Hematopoietic multipotent progenitor cell treated with erythropoietin and hydrocortisone succinate and interleukin-3 and kit ligand, for 8 days (in vitro differentiated cells): ENCODE measurements at places on chromosomes 7 and 10.

- no peak for DNase-seq
Observed at GRCh38 chr7:157938211-157938610, 601.4 kb downstream of the DNAJB6 start.

DNA sequence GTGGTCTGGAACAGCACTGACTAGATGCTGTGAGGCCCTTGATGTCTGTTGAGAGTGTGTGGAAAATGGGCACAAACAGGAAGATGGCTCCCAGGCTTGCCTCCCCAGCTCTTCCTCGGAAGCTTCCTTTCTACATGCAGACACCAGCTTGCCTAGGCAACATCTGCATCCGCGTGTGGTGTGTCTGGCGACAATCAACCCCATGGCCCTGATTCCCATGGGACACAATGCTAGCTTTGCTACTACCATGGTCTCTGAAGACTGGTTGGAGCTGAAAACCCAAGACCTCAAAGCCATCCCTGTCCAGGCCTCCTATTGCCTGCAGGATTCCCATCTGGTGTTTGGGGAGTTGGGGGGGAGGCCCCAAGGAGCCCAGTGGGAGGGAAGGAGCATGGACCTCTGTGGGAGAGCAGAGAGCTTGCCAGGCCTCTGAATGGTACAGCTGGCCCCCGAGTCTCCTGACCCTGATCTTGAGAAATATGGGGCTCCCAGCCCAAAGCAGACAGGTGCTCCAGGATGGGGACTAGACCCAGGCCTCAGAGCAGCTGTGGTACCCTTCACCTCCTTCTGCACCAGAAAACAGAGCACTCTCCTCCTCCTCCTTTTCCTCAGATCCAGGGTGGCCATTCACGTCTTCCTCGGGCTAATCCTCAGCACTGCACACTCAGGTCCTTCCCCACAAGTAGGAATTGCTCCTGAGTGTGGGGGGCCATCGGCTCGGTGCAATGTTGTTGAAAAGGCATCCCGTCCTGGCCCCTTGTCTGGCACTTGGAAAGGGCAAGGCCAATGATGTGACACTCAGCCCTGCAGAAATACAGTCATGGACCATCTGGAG lies 57.6 kb downstream of the ARHGAP22 start:
- no peak for DNase-seq

DNA sequence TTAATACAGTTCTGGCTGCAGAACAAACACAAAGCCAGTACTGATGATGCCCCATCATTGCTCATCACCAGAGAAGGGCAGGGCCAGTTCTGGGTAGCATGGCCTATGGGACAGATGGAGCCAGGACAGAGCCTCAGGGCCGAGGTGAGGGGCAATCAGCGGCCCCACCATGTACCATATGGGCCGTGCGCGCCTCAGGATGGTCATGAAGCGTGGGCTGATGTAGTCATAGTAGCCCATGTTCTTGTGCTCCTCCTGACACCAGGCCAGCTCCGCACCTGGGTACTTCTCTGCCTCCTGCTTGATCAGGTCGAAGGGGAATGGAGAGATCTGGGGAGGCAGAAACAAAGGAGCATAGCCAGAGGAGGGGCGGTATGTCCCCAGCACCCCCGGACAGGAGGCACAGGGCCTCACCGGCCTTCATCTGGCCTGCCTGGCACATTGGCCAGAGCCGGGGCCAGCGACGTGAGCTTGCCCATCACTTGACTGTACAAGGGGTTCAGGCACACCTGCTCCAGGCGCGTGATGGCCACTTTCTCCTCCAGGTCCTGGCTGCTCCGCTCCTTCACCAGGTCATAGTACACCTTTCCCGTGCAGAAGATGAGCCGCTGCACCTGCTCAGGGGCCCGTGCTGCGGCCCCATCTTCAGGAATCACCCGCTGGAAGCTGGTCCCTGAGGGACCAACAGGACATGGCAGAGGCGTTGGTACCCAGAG lies 26.1 kb downstream of the OGDHL start:
- no peak for DNase-seq

GRCh38 chr10:47306387-47307210 lies 6.6 kb downstream of the GDF10 start:
- peak; percentile 91 for DNase-seq

- DNase-seq = no peak
Observed at GRCh38 chr10:128028508-128029289, 97.5 kb downstream of the MKI67 start.

GRCh38 chr7:76108540-76109233 lies 60.8 kb downstream of the MDH2 start:
- DNase-seq = no peak

GRCh38 chr10:133318494-133319127 lies 9.9 kb downstream of the ZNF511 start:
- peak; percentile 61 for DNase-seq

DNA sequence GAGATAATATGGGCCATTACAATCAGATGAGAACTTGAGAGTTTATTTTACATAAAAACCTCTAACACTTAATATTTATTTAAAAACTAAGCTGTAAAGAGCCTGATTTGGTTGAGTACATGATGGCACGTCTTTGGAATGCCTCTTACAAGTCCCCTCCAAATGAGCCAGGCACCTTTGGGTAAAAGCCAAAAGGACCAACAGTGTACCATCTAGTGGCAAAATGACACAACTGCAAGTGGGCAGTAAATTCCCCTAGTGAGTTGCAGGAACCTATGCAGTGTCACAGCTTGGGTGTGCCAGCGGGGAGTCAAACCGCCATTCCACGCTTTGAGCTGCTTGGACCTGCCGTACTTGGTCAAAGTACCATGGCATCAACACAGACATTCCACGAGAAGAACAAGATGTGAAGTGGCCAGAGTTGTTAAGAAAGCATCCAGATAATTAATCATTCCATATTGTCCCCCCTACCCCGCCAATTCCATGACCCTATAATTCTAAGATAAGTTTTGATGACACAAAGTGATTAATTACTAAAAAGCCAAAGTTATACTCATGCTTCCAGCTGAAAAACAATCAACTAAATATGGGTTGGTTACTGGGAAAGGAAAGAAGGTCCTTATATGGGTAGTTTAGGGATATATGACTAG lies 115.2 kb downstream of the SORBS1 start:
- peak; percentile 90 for DNase-seq

DNA sequence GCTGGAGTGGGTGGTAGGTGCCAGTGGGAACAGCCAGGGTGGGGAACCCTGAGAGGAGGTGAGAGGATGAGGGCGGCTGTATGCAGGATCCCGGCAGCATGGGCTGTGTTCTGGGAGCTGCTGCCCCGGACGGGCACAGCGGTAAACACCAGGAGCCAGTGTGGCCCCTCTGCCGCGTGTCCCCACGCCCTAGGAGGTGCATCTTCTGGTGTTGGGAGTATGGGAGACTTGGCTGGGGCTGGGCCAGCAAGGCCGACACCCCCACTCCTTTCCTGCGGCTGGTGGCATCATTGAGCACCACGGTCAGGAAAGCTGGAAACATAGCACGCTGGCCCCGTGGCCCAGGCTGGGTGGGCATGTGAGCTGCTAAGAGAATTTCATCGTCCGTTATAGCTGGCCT lies 24.4 kb upstream of the JAKMIP3 start:
- no peak for DNase-seq

GRCh38 chr7:1290026-1290678 lies 57.5 kb downstream of the UNCX start:
- DNase-seq = no peak

GRCh38 chr7:105353752-105354328 lies 34.9 kb downstream of the SRPK2 start:
- DNase-seq = peak; percentile 80

GRCh38 chr7:152683297-152683696 lies 7.4 kb upstream of the XRCC2 start:
- DNase-seq = no peak

GRCh38 chr10:92691591-92692079 lies 1.9 kb downstream of the HHEX start:
- peak; percentile 41 for DNase-seq

GRCh38 chr10:87661861-87662785 lies 2.4 kb downstream of the PAPSS2 start:
- no peak for DNase-seq

GRCh38 chr10:69880301-69881081 lies 78.8 kb downstream of the COL13A1 start:
- no peak for DNase-seq

DNA sequence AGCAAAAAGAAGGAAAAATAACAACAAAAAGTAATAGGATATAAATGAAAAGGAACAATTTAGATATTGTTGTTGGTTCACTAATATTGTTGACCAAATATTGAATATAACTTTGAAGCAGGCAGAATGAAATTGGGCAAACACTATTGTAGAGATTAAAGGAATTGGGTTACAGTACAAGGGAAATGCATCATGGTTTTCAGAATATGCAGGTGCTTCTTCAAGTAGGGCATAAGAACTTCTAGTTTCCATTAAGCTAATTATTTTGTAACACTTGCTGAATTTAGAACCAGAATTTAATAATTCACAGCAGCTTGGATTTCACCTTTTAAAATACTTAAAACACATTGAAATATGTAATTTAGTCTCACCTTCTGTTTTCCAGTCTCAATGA lies 36.5 kb downstream of the RPA3 start:
- DNase-seq = no peak

GRCh38 chr7:113774182-113774807 lies 144.5 kb downstream of the PPP1R3A start:
- DNase-seq = peak; percentile 33

- DNase-seq = no peak
Observed at GRCh38 chr10:59057345-59057744, 119.1 kb upstream of the PHYHIPL start.

- no peak for DNase-seq
Observed at GRCh38 chr10:349081-349480, 213.8 kb downstream of the ZMYND11 start.

DNA sequence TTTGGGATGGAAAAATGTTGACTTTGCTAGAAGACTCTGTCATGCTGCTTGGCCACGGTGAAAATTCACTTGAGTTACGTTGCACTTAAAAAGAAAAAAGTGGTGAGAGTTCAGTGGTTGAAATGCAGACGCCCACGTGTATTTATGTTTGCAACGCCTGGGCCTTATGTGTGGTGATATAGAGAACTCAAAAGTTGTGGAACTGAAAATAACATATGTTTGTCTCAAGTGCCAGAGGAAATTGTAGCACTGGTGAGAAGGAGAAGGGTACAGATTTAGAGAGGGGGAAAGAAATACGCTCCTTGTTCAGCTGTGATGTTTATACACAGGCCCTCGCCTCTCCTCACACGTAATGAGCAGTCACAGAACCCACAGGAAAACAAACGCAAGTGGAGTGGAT lies 73.6 kb downstream of the EMX2 start:
- DNase-seq = no peak

GRCh38 chr10:17423632-17424186 lies 30.7 kb downstream of the ST8SIA6 start:
- peak; percentile 51 for DNase-seq

- DNase-seq = no peak
Observed at GRCh38 chr10:117169480-117169879, 27.8 kb upstream of the KCNK18 start.

DNA sequence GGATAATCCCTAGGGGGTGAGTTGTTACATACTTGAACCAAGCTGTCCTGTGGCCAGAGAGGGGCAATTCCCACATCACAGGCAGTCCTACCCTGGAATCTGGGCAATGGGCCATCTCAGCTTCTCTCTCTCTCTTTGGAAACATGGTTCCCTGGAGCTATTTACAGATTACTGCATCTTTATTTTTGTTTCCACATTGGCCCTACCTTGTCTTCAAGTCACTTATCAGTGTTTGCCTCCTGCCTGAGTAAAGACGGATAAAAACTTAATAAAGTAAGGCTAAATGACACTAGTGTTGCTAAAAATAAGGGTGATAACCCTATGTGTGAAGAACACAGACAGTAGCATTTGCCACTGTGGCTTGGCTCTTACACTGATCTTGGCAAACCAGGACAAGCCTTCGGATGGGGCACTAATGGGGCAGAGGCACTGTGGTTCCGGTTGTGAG lies 228.2 kb downstream of the GFRA1 start:
- DNase-seq = no peak

DNA sequence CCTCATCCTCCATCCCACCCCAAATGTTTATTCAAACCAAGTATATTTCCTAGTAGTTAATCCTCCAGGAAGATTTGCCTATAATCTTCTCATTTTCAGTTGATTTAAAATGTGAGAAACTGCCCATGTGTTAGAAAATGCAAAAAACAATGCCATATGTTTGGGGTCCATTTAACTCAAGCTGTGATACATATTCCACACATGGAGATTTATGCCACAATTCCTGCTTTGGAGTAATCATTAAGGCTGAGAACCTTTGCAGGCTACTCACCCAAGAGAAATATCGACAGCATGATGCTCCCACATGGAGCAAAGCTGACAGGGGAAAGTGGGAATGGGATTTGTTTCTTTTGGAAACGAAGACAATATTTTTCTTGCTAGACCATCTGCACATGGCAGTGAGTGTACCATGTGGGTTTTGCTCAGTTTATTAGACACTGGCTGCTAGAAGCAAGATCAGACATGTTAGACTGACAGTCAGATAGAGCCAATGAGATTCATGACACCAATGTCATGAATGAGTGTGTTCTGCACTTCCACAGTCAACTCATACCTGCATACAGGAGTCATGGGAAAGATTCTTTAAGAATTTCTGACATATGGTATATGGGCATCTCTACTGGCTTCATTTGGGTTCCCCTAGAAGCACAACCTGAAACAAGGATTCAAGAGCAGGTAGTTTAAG lies 3.4 kb upstream of the GRM8 start:
- no peak for DNase-seq

- no peak for DNase-seq
Observed at GRCh38 chr7:124031919-124032318, 948 bp downstream of the TMEM229A start.

DNA sequence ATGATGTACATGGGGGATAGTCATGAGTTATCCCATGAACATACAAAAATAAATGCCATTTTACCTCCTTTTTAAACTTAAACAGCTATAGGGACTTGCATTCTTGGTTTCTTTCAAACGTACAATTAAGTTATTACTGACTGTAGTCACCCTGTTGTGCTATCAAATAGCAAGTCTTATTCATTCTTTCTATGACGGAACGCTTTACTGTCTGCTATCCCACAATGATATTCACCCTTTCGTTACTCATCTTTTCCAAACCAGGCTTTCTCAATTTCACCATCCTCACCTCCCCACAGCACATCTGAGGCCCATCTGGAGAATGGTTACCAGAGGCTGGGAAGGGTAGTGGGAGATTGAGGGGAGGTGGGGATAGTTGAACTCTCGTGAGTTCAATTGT lies 218.8 kb downstream of the PHF14 start:
- no peak for DNase-seq

DNA sequence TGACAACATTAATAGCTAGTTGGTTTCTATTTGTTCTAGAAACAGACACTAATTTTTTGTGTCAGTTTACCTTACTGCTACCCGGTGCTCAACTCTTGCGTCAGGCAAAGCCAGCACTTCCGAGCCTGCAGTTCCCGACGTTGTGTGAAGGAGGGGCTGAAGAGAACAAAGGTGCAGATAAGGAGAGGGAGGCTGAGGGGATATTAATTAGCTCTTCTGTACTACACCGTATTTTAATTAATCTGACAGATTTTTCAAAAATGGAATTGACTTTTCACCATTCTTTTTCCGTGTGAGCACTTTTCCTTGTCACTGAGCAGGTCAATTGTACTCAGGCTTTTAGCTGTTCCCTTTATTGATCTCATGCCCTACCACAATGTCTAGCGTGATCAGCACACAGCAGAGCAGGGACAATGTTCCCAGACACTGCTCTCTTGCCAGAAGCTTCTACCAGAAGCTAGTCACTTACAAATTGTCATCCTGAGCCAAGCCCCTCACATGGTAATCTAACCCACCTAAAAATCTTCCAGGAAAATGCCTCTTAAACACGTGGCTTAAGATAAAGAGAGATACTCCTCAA lies 650.5 kb upstream of the MKI67 start:
- no peak for DNase-seq
